Articular chondrocyte of knee joint (primary cell): ENCODE measurements at places on chromosomes 6 and 20. TPM values are rescaled to one million over a fixed set of nuclear protein-coding genes. Genes with fewer than 3 reads are reported as not detected.

The PROKR2 gene
- total RNA-seq, result not detected in 2 replicates

The CTCFL gene
- total RNA-seq, result not detected in 2 replicates

The DNAH8 gene
- under 0.01 TPM in 2 replicates for total RNA-seq

The RNASET2 gene
- 24.3 and 70.5 TPM in 2 replicates for total RNA-seq

The FAM83B gene
- under 0.01 and 0.11 TPM in 2 replicates for total RNA-seq

The BTN1A1 gene
- not detected in 2 replicates for total RNA-seq

The PKIB gene
- total RNA-seq, result 0.13 and 0.97 TPM in 2 replicates

The NKAPL gene
- total RNA-seq, result 0.78 and 1.8 TPM in 2 replicates

The CCN5 gene
- total RNA-seq, result 21.1 and 76.7 TPM in 2 replicates

The VIP gene
- total RNA-seq, result not detected in 2 replicates

The SASH1 gene
- 145 and 149 TPM in 2 replicates for total RNA-seq

The LY6G5C gene
- 0.26 and 0.65 TPM in 2 replicates for total RNA-seq

The RBM24 gene
- total RNA-seq, result 0.39 and 1.3 TPM in 2 replicates

The HAO1 gene
- total RNA-seq, result not detected in 2 replicates

The TMEM200A gene
- 27.4 and 54.5 TPM in 2 replicates for total RNA-seq

The FILIP1 gene
- total RNA-seq, result 0.97 and 2.0 TPM in 2 replicates

The EFCAB8 gene
- total RNA-seq, result 0.22 TPM in 1 of 2 replicates, not detected in the other

The TREM1 gene
- total RNA-seq, result 0.13 and 0.65 TPM in 2 replicates

The PRPH2 gene
- 2.5 and 2.6 TPM in 2 replicates for total RNA-seq

The KHDRBS2 gene
- total RNA-seq, result not detected in 2 replicates

The RXRB gene
- total RNA-seq, result 18.2 and 22.6 TPM in 2 replicates

The NKX2-2 gene
- total RNA-seq, result not detected in 2 replicates
